Activated T-cell treated with anti-CD3 and anti-CD28 coated beads, Interleukin-2, amount 50 U/mL, for 72 hours (primary cell): ENCODE measurements at places on chromosomes 7 and 10. TPM values are rescaled to one million over a fixed set of nuclear protein-coding genes. Genes with fewer than 3 reads are reported as not detected.

GRCh38 chr10:71354776-71355175, 35.7 kb downstream of the SLC29A3 start:
- no peak for DNase-seq

- DNase-seq, result no peak
Measured at GRCh38 chr10:72124989-72125388, 36.6 kb upstream of the SPOCK2 start.

DNA sequence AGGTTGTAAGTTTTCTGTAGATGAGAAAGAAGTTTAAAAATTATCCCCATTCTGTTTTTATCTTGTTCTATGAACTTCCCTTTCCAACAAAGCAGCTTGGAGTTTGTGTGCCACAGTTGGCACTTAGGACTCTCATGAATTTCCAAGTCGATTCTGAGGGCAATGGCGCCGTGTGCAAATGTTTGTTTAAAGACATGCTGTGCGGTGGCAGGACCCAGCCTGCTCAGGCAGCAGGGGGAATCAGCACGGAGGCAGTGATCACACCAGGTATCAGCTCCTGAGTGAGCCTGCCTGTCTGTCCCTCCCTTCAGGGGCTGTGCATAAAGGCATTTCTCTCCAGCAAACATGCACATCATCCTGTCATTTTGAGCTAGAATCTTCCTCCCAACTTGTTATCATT, 109.8 kb upstream of the WDR11 start:
- DNase-seq, result no peak

DNA sequence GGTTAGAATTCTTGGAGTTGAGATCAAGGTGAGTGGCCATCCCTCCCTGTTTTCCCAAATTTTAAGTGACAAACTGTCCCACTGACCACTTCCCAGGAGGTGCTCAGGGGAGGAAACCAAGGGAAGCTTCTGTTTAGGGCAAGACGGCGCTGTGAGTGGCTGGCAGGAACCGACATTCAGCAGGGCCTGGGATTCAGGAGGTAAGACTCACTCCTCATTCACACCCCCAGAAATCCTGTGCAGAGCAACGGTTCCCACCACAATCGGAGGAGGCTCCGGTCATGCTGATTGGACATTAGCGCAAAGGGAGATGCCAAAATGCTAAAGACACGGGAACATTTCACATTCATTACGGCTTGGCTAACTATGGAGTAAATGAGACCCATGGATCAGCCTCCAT, 200.9 kb downstream of the GRID1 start:
- DNase-seq, result no peak

The SERPINE1 gene
- not detected for total RNA-seq

The KIAA1217 gene
- total RNA-seq, result 0.60 TPM

The HYAL4 gene
- 1.8 TPM for total RNA-seq
